ENCODE measurements at places on chromosomes 1 and 21.

DNA sequence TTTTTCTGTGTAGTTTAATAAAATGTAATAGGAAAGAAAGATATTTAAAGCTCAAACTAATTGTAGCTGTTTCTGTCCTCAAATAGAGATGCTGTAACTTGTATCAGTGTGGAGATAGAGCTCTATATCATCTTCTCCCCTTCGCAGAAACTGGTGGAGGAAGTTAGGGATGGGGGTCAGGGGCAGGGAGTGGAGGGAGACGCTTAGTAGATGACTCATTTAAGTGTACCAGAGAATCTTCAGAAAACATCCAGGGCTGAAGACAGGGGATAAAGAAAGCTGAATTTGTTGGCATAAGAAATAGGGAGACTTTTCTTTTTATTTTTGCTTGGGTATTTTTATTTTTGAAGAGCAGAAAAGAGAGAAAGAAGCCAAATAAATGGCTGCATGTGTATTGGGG, 282.6 kb upstream of the DPYD start:
- no peak for DNase-seq

GRCh38 chr1:234573711-234574299, 36.2 kb downstream of the IRF2BP2 start:
- no peak for DNase-seq

GRCh38 chr1:16128338-16128741, 27.5 kb downstream of the EPHA2 start:
- no peak for DNase-seq

DNA sequence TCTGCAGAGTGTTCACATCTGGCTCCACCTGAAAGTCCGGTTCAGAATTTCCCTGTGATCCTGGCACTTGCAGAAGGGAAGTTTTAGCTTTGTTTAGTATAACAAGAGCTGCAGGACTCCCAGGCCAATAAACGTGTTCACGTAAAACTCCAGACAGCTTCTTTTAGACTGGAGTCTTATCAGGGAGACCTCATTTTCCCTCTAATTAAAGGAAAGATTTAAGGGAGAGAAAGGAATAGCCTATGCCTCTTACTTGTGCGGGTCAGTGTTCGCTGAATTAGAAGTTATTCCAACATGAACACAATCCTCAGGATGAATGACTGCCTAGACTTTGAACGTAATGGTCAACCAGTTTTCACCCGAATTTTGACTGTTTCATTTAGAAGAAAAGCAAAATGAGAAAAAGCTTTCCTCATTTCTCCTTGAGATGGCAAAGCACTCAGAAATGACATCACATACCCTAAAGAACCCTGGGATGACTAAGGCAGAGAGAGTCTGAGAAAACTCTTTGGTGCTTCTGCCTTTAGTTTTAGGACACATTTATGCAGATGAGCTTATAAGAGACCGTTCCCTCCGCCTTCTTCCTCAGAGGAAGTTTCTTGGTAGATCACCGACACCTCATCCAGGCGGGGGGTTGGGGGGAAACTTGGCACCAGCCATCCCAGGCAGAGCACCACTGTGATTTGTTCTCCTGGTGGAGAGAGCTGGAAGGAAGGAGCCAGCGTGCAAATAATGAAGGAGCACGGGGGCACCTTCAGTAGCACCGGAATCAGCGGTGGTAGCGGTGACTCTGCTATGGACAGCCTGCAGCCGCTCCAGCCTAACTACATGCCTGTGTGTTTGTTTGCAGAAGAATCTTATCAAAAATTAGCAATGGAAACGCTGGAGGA, 202.1 kb upstream of the SGIP1 start:
- DNase-seq: peak; percentile 75

GRCh38 chr1:184930232-184930631, 44.1 kb downstream of the NIBAN1 start:
- no peak for DNase-seq

DNA sequence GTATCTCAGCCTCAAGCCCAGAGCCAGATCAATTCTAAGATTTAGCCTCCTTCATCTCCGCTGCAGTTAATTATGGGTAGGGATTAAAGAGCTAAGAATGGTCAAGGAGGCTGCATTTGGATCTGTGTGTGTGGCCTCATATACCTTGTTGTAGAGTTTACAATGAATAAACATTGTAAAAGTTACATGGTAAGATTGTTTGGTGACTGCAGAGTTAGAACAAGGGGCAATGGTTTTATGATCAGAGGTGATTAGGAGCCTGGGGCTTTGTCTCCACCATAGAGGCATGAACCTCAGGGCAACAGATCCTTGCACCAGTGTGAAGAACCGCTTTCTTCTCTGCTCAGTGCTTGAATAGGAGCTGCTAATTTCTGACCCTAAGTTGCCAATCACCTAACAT, 77.0 kb upstream of the MARK1 start:
- DNase-seq: no peak

GRCh38 chr1:41919764-41920397, 1.2 kb upstream of the HIVEP3 start:
- peak; percentile 81 for DNase-seq

- peak; percentile 46 for DNase-seq
Observed at GRCh38 chr1:53163291-53163768, 20.9 kb upstream of the SLC1A7 start.

- peak; percentile 69 for DNase-seq
Observed at GRCh38 chr1:38139738-38140487, 93.3 kb upstream of the POU3F1 start.

DNA sequence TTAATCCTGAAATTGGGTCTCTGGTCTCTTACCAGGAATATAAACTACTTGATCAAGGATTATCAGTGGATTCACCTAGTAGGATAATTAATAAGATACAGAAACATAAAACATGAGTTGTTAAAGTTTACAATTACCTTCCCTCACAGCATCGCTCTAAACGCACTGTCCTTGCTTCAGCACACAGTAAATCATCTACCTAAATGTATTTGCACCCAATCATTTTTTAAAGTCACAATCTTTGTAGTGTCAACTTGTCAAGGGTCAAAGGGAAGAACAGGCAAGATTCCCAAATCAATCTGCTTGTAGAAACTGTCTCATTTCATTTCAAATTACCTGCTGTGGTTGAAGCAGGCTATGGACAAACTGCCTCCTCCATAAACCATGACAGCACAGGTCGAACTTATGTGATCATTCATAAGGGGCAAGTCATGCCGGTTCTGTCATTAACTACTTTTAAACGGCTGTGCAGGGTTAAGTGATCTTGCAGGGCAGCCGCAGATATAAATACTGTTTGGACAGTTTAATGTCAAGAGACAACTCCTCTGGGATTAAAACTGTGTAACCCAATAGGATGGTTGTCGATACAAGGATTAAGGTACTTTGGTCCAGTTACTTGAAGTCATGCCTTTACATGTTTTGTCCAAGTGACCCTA, 93.6 kb downstream of the ZNF281 start:
- DNase-seq: no peak

DNA sequence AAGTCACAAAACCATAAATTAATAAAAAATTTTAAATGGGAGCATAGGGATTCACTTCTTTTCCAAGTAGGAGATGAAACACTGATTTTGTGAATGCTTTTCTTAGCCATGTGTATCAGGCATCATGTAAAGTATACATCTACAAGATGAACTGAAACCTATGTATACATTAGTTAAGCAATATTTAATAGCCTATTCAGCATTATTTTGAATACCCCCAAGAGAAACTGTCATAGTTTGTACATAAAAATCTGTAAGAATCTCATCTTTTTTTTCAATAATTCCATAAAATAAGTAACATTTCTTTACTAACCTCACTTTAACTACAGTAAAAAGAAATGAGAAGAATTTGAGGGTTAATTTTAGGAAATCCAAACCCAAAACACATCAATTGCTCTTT, 348.0 kb downstream of the KCNT2 start:
- DNase-seq: no peak

- DNase-seq: no peak
Observed at GRCh38 chr1:210438928-210439841, 110.5 kb downstream of the HHAT start.

DNA sequence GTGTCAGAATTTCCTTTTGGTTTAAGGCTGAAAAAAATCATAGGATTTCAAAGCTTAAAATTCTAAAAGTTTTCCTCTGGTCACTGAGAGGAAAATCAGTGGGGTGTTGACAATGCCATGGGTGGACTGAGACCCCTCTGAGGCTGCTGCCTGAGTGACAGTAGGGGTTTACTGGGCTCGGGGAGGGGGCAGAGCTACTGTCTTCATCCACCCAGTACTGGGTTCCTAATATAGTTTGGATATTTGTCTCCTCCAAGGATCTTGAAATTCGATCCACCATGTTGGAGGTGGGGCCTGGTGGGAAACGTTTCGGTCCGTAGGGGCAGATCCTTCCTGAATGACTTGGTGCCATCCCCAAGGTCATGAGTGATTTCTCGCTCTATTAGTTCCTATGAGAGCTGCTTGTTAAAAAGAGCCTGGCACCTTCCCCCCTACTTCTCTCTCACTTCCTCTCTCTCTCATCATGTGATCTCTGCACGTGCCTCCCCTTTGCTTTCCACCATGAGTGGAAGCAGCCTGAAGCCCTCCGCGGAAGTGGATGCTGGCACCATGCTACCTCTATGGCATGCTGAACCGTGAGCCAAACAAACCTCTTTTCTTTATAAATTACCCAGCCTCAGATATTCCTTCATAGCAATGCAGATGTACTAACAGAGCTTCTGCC, 72.3 kb downstream of the MAP10 start:
- DNase-seq: no peak

GRCh38 chr1:50109116-50109515, 396 bp downstream of the ELAVL4 start:
- no peak for DNase-seq

DNA sequence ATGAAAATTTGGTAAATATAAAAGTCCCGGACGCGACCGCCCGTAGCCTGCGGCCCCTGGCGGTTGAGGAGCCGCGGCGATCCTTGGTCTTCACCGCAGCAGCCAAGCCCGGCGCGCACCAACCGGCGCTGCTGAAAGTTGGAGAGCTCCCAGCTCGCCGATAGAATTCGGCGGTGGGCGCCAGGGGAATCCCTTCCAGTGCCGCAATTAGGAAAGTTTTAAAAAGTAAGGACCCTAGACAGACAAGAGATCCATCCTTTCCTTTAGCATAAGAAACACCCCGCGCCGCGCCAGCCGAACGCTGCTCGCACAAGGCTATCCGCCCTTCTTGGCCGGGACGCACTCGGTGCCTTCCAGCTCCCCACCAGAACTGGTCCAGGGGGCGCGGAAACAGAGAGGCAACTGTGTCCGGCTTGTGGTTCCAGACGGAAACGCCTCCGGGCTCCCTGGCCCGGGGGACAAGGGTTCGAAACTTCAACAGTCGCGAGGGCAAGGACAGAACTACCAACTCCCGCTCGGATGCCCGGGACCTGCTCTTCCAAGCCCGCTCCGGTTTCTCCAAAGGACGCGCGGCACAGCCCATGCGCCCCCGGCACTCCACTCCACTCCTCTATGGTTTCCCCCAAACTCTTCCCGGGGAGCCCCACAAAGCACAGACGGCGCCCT, 1.7 kb downstream of the FAM78B start:
- peak; percentile 78 for DNase-seq

GRCh38 chr21:43361493-43362296, 65.2 kb downstream of the SIK1 start:
- DNase-seq: no peak

DNA sequence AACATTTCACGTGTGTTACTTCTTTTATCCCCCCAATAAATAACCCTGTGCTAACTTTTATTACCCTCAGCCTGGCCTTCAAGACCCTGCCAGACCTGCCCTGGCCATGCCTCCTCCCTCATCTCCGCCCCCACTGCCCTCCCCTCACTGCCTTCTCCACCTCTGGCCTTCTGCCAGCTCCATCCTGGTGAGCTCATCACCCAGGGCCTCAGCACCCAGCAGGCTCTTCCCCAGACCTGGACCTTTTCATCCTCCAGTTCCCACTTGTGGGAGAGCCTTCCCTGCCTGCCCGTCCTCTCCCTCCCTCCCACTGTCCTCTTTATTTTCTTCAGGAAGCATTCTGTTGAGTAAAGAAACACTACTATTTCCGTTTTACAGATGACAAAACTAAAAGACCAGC, 72.0 kb downstream of the SLC66A1 start:
- no peak for DNase-seq

DNA sequence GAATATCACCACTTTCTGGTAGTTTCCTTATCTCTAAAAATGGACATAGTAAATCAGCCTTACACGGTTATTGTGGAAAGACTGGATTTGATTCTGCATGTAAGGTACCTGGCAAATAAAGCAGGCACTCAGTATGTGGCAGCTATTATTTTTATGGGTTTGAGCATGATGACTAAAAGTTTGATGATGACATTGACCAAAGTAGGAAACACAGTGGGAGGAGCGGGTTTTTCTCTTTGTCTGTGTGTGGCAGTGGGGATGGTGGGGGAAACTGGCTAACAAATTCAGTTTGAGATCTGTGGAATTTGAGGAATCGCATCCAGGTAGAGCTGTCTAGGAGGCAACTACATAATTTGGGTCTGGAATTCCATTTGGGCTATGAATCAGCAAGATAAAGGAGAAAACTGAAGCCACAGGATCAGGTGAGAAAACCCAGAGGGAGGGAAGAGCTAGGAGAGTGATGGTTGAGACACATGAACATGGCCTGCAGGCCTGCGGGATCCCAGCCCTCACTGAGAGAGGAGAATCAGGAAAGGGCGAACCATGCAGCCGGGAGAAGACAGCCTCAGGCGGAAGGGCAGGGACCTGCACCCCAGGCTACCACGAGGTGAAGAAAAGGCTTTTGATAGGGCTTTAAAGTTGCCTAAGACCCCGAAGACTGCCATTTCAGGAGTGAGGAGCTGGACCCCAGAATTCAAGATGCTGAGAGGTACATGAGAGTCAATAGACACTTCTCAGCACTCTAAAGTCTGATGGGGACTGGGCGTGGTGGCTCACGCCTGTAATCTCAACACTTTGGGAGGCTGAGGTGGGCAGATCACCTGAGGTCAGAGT, 52.2 kb downstream of the MEF2D start:
- no peak for DNase-seq

DNA sequence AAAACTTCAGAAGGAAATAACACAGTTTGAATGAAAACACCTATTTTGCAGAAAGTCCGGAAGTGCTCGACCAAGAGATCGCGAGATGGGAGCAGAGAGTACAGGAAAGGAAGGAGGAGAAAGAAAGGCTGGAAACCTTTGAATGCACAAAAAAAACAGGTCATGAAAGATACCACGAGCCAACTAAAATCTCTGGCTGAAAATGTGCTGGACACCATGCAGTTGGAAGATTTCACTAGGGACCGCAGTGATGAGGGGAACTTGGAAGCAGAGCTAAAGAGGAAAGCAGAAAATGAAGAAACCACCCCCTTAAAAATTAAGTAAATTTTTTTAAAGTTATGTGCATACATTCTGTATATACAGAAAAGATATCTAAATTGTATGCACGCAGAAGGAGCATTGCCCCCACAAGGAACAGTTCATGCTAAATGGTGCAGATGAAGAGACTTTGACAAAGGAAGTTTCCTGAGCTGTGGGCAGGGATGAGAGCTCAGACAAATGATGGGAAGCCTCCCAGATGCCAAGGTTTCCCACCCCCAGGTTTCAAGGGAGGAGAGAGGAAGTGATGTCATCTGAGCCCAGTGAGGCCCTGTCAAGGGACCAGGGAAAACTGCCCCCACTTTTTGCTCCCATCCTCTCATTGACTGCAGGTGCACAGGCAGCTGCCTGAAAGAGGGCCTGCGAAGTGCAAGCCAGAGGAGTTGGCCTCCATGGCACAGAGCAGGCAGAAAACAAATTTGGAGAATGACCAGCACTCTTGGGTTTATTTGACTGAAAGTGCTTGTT, 52.5 kb downstream of the ETS2 start:
- DNase-seq: no peak
